ENCODE measurements at places on chromosomes 7 and 10. TPM values are rescaled to one million over a fixed set of nuclear protein-coding genes. Genes with fewer than 3 reads are reported as not detected.

DNA sequence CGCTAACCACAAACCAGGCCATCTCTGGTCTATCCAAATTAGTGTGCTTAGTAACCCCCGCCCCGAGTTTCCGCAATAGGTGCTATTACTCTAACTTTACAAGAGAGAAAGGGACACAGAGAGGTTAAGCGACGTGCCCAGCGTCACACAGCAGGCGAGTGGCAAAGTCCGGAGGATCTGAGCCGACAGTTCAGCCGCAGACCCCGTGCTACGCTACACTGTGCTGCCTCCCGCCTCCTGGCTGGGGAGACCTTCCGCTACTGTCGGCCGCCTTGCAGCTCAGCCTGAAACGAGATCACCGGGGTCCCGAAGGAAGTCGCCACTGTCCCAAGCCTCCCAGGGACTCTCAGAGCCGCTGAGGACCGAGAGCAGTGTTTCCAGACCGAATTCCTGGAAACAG lies 799 bp downstream of the INTS1 start:
- DNase-seq: no peak

GRCh38 chr7:131942287-131943150 lies 386.1 kb upstream of the PODXL start:
- no peak for DNase-seq

TCAF2 gene
- 6.2 TPM for total RNA-seq

TUBAL3 gene
- not detected for total RNA-seq
